ENCODE measurements at places on chromosomes 6 and 20. TPM values are rescaled to one million over a fixed set of nuclear protein-coding genes. Genes with fewer than 3 reads are reported as not detected.

- no peak for DNase-seq
Observed at GRCh38 chr6:129565811-129566210, 144.2 kb downstream of the ARHGAP18 start.

BHLHE23 gene
- total RNA-seq, result not detected

CD24 gene
- 193 TPM for total RNA-seq

GRCh38 chr20:37922016-37922415 is 19.1 kb downstream of the VSTM2L start:
- DNase-seq, result no peak

DNA sequence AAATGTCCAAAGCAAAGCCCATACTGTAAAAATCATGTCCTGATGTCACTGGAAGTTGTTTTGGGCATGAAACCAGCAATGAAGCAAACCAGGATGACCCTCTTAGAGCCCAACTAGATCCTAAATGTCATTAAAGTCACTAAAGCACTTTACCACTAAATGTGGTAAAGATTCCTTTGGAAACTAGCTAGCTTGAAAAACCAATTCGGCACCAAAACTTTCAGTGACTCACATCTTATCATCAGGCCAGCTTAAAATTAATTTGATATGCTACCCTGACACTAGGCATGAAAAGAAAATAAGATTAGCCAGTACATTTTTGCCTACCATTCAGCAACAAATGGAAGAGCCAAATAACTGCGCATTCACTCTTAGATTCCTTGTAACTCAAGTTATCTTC is 145.8 kb downstream of the PACRG start:
- no peak for DNase-seq

GRCh38 chr6:5529015-5529414 is 267.7 kb downstream of the FARS2 start:
- DNase-seq, result no peak

DNA sequence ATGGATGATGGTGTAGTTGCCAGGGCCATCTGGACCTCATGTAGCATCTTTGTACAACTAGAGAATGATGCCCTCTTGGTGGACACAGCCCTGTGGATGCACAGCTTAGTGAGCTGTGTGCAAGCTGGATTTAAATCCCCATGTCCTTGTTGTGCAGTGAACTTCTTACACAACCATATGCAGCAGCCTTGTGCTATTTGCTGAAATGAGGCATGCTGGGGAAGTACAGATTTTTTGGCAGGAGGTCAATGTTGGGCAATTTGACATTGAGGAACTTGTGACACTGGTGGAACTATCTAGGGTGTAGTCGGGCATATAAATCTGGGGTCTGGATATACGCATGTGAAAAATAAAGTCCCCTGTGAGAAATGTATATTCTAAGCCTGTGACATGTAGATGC is 5.8 kb upstream of the CDC5L start:
- no peak for DNase-seq

DNA sequence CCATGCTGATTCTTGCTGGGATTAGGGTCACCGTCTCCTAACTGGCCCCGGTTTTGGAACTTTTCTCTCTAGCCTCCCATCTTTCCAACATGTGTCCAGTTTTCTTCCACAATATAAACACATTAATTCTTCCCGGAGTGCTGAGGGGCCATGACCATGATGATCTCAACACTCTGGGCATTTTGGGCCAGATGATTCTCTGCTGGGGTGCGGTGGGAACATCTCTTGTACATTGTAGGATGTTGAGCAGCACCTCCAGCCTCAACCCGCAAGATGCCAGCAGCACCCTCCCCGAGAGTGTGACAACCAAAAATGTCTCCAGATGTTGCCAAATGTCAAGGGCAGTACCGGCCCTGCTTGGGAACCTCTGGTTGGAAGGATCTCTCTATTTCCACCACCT is 164.8 kb downstream of the TFAP2C start:
- no peak for DNase-seq

DNA sequence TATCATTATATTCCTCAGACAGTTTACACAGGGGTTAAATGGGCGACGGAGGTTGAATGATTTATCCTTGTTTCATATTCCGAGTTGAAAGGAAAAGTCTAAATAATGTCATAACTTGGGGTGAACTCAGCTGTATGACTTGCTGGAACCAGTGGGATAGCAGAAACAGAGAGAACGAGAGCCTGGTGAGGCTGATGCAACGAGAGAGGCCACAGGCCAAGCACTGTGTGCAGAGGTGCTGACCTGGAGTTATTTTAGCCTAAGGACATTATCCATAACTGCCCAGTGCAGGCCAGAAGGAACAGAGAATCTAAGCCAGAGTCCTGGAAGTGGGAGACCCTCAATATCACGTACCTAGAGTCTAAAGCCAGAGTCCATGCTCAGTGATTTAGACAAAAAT is 394.9 kb downstream of the MAFB start:
- no peak for DNase-seq

DNA sequence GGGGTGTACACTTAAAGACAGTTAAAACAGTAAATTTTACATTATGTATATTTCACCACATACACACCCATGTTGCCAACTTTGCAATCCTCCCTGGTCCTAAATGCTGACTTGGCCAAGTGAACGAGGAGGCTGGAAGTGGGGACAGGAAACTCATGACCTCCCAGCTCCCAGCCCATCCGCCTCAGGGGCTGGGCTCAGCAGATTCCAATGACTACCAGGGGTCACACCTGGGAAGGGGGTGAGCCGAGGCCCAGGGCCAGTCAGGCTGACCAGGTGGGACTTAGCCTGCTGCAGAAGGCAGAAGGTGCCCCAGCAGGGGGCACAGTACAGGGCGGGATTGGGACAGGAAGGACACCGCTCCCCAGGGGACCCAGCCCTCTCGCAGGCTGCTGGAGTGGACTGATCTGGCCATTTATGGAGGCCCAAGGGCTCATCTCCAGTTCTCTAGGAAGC is 2.4 kb downstream of the SIGLEC1 start:
- no peak for DNase-seq

DNA sequence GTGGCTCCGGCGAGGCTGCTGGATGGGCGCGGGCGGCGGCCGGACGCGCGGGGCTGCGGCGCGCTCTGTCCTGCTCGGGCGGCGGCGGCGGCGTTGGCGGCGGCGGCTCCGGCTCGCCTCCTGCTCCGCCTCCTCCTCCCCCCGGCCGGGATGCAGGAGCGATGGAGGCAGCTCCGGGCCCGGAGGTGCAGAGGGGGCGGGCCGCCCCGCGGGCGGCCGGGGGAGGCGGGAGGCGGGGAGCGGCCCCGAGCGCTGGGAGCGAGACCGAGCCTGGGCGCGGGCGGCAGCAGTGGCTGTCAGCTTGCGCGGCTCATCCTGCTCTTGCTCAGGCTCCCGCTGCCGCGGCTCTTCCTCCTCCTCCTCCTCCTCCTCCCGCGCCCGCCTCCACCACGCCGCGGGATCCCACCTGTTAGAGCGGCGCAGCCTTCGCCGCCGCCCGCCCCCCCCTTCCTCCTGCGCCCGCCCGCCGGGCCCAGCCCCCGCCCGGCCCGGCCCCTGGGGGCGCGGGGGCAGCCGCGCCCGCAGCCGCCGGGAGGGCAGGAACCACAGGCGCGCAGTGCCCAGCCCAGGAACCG is at the start of gene NOL4L:
Gene NOL4L, minus strand, starts transcription at position 323 of the 575 bp plus-strand sequence. CDS start 443 bp downstream, outside the sequence.
- peak; percentile 54 for DNase-seq

GRCh38 chr6:147707524-147707923 is 199.0 kb downstream of the SAMD5 start:
- no peak for DNase-seq

LHFPL5 gene
- total RNA-seq, result not detected

GRCh38 chr6:54248994-54249393 is 59.2 kb upstream of the TINAG start:
- no peak for DNase-seq
